ENCODE measurements at places on chromosomes 1 and 21.

DNA sequence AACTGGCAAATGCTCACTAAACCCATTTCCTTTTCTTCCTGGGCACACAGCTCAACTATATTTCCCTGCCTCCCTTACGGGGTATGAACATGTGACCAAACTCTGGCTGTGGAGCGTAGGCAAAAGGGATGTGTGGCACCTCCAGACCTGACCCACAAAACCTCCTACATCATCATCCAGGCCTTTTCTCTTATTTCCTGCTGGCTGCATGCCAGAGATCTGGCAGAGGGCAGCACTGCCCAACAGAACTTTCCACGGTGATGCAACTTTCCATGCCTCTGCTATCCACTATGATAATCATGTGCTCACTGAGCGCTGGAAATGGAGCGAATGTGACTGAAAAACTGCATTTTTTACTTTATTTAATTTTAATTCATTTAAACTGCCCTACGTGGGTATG, 99.6 kb upstream of the CACNA1E start:
- DNase-seq = no peak

GRCh38 chr1:212504171-212504803, 71.6 kb downstream of the NENF start:
- DNase-seq = no peak

- no peak for DNase-seq
Measured at GRCh38 chr1:10601342-10602070, 126.8 kb downstream of the PEX14 start.

DNA sequence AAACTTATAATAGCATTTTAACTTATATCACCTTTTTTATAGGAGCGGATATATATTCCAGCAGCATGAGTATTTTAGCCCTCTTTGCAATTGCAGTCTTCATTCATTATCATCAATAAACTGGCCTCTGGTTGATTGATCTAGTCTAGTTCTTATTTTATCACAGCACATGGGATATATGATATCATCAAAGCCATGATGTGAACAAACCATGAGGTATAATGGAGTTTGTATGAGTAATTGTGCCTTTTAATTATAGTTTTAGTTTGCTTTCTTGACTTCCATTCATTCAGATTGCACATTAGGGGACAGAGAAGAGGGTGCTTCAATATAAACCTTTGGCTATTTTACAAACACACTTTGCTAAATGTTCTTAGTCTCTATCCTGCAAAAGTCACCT, 3.5 kb upstream of the UBR4 start:
- no peak for DNase-seq

GRCh38 chr1:24966121-24966723, 36.1 kb upstream of the RUNX3 start:
- no peak for DNase-seq

DNA sequence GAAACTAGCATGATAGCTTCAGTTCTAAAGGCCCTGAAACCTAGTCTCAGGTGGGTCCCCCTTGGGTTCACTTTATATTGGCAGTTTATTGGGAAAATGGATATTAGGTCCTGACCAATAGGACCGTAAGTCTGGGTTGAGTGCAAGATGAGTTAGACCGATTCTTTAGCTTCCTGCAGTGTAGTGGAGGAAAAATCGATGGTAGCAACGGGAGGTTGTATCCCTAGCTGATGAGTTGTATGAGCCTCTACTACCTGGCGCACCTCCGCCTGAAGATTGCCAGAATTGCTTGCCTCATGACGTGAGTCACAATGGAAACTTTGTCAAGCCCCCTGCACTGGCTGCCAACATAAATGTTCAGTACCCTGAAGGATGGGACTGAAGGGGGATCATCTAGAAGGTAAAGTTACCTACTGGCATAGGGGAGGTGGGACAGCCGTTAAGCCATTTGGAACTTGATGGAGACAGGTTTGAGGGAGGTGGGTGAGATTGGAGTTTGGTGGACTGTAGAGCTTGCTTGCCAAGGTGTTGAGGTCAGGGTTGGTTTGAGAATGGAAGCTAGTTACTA, 3.9 kb downstream of the RCC1 start:
- no peak for DNase-seq

DNA sequence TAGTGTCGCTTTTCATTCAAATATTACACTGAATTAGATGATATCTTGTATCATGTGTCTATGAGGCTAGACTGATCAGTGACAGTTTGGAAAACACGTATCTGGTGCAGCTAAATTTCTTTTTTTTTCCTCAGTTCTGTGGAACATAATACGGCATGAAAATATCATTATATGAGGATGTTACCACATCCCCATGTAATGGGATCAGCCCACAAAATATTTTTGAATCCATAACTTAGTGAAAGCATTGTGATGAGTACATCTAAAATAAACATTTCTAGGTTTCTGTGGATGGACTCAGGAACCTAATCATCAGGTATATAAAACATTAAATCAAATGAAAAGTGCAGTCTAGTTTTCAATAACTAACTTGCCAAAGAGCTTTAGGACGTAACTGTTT, 356.3 kb downstream of the USP25 start:
- no peak for DNase-seq

DNA sequence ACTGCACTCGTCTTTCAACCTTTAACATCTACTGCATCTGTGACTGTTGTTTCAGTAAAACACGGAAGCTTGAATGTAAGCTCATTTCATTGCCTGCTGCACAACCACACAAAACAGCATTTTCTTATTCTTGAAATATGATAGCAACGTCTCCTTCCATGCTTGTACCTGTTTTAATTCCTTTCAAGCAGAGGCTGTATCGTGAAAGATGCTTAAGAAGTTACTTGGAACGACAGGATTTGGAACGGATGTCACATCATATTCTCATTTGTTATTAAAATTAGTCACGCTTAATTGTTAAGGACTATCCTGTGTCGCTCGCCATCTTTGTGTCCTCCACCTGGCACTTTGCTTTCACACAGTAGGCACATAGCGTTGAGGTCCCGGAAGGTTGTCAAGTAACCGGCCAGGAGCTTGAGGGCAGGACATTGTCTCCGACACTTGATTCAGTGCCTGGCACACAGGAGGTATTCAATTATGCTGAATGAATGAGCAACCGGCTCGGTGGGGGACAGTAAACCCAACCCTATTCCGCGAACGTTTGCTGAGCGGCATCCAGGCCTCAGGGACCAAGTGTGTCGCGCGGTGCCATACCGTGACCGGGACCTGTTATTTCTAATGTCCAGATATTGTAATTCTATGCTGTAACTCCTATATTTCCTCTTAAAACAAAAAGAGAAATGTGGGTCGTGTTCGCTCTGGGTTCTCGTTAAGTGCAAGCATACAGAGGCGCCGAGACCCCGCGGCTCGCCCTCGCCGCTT, 499 bp upstream of the SH3GLB1 start:
- DNase-seq = peak; percentile 89

GRCh38 chr1:1669468-1670440, 10.9 kb upstream of the CDK11B start:
- no peak for DNase-seq

DNA sequence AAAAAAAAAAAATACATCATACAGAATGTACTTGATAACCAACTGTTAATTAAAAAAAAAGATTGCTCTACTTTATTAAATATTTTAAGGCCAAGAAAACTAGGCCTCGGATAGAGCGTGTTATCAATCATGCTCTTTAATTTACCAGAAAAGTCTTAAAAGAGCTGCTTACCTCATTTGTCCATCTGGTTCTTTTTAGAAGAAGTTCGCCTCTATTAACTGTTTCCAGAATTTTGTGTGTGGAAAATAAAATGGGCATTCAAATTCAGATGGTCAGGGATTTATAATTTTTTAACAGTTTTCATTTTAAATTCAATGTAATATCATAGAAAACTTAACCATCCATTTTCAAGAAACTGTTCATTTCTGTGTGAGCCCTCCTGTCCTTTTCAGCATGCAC, 53.8 kb downstream of the KCNK1 start:
- no peak for DNase-seq

GRCh38 chr1:180456191-180456590, 46.2 kb downstream of the ACBD6 start:
- DNase-seq = no peak

GRCh38 chr1:2126331-2127186, 68.0 kb downstream of the FAAP20 start:
- DNase-seq = no peak

DNA sequence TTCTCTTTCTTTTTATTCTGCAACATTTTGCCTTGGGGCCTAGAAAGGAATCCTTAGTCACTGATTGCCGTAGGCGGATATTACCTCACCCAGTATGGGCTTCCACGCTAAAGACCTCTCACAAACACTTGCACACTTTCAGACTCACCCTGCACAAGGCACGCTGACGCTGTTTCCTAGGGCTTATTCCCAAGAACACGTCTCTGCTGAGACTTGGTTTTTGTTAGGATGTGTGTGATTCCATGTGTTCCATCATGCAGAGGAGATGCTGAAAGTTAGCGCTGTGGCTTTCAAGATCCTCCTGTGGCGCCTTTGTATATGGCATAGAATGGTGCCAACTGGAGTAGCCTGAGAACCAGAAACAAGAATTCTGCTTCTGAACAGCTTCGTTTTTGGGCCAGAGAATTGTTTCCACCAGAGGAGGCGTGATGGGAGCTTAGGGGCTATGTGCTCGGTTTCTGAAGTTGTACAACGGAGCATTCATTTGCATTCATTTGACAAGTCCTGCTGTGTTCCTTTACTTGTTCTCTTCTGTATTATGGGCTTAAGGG, 297.0 kb downstream of the DISC1 start:
- DNase-seq = no peak

GRCh38 chr1:214946615-214947014, 135.9 kb upstream of the KCNK2 start:
- DNase-seq = no peak

DNA sequence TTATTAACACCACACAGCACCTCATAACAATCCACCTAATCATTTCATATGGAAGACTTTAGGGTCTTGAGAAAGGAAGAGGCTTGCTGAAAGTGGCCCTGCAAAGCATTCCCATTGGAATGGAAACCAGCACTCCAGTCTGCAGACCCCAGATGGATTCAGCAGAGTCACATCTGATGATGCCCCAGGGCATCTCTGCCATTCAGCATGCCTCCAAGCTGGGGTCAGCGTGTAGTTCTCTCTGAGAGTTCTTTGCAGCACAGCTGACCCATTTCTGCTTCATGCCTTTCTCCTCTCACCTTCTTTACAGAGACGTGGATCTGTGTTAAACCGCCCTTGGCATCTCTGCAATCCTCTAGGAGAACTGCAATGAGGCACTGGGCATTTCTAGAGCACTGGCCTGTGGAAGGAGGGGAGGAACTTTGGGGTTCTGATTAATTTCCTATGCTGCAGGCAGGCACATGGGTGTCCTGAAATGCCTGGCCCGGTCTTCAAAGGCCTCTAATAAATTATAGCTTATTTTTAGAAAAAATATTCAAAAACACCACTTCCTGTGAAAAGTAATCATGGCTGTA, 2.6 kb upstream of the LUZP1 start:
- no peak for DNase-seq

DNA sequence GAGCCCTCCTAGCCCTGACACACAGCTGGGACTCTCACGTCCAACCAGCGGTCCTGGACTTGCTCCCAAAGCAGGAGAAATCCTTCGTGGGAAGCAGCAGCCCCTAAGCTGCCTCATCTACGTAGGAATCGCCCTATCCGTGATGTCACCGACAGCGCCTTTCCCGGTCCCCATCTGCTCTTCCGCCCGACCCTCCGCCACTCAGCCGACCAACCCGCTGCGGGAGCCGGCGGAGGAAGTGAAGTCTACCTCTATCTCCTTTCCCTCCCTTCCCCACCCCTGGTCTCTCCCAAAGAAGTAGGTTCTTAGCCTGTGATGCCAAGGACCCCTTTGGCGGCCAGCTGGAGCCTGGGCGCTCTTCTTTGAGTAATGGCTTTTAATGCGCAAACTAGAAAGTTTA, 272.1 kb downstream of the FAM72C start:
- DNase-seq = no peak

- DNase-seq = no peak
Measured at GRCh38 chr1:77036560-77036959, 169.3 kb downstream of the ST6GALNAC5 start.

DNA sequence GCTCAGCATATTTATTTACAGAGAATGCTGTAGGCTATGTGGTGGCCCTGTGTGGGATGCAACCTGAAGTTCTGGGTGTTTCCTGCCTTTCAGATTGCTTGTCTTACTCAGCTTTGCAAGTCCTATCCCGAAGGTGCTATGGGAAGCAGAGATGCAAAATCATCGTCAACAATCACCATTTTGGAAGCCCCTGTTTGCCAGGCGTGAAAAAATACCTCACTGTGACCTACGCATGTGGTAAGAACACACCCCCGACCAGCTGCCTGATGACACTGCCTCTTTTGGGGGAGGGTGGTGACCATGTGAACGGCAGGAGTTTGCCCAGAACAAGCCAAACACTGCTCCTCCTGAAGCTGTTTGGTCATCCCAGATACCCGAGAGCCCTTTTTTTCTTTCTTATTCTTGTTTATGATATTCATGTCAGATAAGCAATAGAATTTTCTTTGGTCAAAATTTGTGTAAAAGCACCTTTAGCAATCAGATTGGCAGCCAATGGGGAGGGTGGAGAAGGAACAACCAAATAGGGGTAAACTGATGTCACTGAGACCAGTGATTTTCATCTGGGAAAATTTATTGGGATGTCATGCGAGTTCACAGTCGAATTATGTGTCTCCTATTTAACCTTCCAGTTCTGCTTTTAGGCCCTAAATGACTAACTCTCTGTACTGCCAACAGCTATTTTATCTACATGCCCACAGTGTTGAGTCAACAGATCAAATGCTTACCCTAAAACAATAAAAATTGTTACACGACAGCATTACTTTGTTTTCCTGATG, 82.6 kb downstream of the EVA1C start:
- no peak for DNase-seq

DNA sequence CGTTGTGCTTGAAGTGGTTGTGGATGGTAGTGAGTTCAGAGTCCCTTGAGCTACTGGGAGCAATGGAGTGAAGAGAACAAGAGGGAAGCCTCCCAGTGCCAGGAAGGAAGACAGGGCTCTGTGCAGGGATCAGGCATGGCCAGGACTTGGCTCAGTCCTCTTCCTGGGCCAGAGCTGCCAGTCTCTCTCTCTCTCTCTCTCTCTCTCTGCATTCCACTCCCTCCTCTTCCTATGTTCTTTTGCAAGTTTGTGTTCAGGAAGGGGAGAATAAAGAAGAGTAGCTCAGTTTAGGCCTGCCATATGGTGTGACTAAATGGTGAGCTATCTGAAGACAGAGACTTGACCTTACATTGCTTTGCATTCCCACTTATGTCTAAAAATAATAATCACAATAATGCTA, 20.5 kb upstream of the RPTN start:
- DNase-seq = no peak

- peak; percentile 23 for DNase-seq
Measured at GRCh38 chr1:100364697-100365096, 12.4 kb downstream of the CDC14A start.

- no peak for DNase-seq
Measured at GRCh38 chr1:110034040-110034450, 379 bp upstream of the STRIP1 start.

- no peak for DNase-seq
Measured at GRCh38 chr1:224411766-224412165, 22.8 kb downstream of the WDR26 start.

DNA sequence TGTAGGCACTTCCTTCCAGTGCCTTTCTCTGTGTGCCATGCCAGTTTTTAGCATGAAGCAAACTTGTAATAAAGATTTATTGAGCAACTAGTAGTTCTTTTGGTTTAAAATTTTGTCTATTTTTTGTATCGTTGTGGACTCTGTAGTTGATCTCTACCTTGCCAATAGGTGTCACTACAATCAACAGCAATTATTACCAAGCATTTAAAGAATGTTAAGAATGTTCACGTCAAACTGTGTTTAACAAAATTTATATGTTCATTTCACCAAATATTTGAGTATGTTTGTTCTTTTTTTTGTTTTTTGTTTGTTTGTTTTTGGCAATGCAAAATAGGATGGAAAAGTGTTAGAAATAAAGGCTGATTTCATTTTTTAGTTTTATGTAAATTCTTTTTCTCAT, 208.1 kb downstream of the PATJ start:
- DNase-seq = no peak

- DNase-seq = no peak
Measured at GRCh38 chr1:96962751-96963211, 241.2 kb downstream of the PTBP2 start.

All from NCI-H2171 treated with DMSO at 0.1 percent for 48 hours (cell line).